ENCODE measurements at places on chromosomes 3 and 15.

DNA sequence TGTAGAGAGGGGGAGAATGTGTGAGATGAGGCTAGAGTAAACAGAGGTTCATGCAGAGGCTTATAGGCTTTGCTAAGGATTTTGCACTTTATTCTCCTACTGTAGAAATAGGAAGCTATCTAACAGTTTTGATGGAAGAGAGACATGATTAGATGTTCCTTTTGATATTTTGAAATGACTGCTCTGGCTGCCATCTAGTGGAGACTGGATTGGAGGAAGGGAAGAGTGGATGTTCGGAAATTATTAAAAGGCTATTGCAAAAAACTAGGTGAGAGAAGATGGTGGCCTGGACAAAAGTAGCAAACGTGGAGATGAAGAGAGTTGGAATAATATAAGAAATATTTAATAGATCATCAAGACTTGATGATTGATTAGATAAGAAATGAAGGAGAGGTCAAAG is 42.2 kb downstream of the SYN2 start:
- DNase-seq = peak; percentile 16

DNA sequence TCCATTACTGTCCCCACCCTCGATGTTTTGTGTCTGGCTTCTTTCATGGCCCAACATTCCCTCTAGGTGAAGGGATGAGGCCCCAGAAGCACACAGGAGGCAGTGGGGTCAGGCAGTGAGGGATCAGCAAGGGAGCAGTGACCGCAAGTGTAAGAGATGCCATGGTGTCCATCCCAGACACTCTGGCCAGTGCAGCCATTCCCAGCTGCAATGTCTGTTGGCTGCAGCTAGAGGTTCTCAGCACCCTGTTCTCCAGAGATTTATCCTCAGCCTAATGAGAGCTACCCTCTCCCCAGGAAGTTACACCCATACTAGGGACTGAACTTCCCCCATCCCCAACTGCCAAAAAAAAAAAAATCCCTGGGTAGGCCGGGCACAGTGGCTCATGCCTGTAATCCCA is 40.2 kb downstream of the TRANK1 start:
- DNase-seq = no peak

- DNase-seq = no peak
Measured at GRCh38 chr3:41652506-41652905, 309.4 kb downstream of the ULK4 start.

- no peak for DNase-seq
Measured at GRCh38 chr3:89762405-89762804, 655.0 kb downstream of the EPHA3 start.

GRCh38 chr15:77577366-77577950 is 55.3 kb downstream of the LINGO1 start:
- DNase-seq = no peak

Measured in urothelium cell line (cell line).